ENCODE measurements at places on chromosomes 11 and 22.

- DNase-seq = no peak
These were observed 8.7 kb downstream of the GLB1L2 start for GRCh38 chr11:134340354-134340964.

- no peak for DNase-seq
These were observed 26.8 kb upstream of the SPATA19 start for GRCh38 chr11:133872160-133872559.

DNA sequence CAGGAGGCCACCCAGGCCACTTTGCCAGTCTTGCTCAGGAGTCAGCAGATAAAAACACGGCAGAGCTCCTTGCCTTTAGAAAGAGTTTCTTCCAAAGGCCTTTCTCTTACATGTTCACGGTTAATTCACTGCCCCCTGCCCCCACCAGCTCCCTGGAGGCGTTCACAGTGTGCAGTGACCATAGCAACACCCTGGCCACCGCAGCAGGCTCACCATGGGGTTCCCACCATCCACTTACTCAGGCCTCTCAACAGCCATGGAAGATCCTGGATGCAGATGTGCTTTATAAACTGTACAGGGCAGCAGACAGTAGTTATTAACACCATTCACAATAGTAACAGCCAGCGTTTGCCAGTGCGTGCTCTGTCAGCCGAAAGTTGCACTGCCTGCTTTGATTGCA lies 10.6 kb upstream of the MYO7A start:
- DNase-seq = no peak

- no peak for DNase-seq
These were observed 2.7 kb upstream of the CLMP start for GRCh38 chr11:123197711-123198110.

DNA sequence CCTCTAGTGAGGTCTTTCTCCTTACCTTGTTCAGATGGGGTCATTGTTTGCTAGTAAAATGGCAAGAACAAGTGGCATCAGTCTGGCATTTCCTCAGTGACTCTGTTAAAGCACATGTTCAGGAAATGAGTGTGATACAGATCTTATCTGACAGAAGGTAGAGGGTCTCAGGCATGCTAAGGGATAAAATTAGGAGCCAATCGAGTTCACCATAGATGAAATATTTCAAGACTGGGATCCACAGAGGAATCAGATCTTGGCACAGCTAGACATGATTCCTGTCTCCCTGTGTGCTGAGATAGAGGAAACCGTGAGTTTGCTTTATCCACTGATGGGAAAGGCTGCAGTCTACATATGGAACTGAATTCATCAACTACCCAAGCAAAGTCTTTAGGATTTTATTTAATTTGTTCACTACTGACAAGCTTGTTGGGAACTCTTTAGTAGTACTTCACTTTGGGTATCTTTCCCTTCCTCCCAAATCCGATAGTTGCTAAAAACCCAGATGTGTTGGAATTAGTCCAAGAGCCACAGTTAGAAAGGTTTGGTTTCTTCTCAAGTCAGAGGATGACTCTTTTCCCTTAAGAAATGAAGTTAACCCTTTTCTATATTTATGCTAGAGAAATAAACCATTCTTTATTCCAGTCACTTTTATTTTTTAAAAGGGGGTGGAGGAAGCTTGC lies 18.4 kb downstream of the FAM118B start:
- no peak for DNase-seq
